ENCODE measurements at places on chromosomes 11 and 22. TPM values are rescaled to one million over a fixed set of nuclear protein-coding genes. Genes with fewer than 3 reads are reported as not detected.

USP2 gene
- 0.84 TPM for total RNA-seq

CRYBA4 gene
- total RNA-seq, result not detected

RIC3 gene
- total RNA-seq, result 0.16 TPM

MFRP gene
- total RNA-seq, result not detected

TOP3B gene
- 17.5 TPM for total RNA-seq

OR5A1 gene
- total RNA-seq, result not detected

MMP11 gene
- total RNA-seq, result 0.38 TPM

SMIM35 gene
- total RNA-seq, result not detected

All from hair follicular keratinocyte (primary cell).